ENCODE measurements at places on chromosomes 4 and X.

DNA sequence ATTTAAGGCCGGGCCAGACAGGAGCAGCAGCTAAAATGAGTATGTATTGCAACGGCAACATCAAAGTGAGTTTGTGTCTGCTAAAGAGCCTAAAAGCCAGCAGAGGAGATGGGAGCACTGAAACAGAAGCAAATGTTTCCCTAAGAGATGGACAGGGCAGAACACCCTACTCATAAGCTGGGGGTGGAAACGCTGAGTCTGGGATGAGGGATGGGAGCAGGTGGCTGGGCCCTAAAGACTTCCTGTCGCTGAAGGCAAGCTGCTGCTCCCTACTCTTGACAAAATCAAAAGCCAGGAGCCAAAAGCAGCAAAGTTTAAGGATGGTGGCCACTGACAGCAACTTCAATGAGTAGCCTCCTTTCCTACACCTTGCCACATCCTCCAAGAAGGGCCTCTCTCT is 40.6 kb upstream of the NAP1L5 start:
- no peak for DNase-seq

- no peak for DNase-seq
These were observed 18.0 kb downstream of the GPR143 start for GRCh38 chrX:9747644-9748043.

DNA sequence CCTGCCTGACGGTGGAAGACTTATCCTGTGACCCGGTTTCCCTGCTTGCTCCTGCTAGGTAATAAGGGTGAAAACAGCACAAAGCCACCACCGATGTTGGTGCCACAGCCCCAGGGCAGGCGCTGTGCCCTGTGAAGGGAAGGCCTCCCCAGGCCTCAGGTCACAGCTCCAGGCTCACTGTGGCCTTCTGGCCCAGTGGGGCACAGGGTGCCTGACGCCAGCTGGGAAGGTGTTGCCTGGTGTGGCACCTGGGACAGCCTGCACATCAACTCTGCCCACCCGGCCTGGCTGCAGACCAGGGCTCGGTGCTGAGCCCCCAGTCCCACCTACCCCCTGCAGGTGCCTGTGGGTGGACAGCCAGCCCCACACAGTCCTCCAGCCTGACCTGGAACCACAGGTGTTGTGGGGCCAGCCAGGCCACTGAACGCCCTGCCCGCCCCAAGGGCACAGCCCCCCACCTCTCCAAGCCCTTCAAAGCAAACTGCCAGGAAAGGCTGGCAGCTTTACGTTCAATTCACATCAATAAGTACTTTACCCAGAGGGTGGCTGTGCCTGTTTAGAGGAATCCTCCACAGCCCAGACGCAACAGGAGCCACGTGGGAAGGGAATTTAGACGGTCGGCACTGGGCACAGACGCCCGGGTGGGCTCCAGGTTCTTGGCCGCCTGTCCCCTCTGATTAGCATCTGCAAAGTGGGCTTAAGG is 54.3 kb downstream of the ZFYVE28 start:
- DNase-seq = no peak

DNA sequence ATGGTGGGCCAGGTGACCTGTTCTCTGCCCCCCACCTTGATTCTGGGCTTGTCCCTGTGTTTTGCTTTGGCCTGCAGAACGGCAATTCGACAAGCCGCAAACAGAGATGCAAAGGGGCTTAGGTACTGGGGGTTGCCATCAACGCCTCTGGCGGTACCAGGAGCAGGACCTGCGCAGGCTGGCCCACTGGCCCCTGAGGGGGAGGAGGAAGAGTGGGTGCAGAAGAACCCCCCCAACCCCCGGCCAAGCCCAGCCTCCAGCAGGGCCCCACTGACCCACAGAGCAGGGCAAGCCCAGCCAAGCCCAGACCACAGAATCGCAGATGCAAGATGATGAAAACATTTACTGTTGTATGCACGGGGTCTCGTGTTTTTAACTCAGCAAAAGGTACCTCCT is 89.4 kb downstream of the PPP2R2C start:
- no peak for DNase-seq

- peak; percentile 56 for DNase-seq
These were observed 120.7 kb upstream of the TRIM2 start for GRCh38 chr4:153083447-153083947.

DNA sequence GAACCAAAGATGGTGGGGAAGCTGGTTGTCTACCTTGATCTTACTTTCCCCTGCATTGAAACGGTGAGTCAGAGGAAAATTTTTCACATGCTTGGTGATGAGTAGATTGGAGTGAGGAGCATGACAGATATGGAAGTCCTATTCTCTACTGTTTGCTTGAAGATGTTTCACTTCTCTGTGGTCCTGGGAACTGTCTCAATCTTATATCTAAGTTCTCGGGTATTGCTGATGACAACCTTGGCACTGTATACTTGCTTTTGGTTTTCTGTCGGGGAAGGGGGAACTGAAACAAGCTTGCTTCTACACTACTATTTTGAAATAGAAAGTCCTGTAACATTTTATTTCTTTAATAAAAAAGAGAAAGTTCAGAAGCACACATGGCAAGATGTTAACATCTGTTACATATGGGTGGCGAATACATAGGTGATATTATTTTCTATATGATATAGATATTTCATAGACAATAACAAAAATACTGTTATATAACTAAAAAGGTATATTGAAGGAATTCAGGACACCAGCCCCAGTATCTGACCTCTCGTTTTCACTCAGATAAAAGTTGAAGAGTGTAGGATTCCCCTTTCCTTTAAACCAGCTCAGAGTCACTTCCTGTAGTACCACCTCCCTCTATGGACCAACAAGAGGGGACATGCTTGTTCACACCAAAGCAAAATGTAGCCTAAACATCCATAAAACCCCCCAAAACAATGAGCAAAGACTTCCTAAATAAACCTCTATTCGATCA is 88.8 kb downstream of the FMR1NB start:
- no peak for DNase-seq
